ENCODE measurements at places on chromosomes 16 and 17.

- no peak for DNase-seq
Measured at GRCh38 chr16:73145166-73145880, 97.4 kb upstream of the ZFHX3 start.

DNA sequence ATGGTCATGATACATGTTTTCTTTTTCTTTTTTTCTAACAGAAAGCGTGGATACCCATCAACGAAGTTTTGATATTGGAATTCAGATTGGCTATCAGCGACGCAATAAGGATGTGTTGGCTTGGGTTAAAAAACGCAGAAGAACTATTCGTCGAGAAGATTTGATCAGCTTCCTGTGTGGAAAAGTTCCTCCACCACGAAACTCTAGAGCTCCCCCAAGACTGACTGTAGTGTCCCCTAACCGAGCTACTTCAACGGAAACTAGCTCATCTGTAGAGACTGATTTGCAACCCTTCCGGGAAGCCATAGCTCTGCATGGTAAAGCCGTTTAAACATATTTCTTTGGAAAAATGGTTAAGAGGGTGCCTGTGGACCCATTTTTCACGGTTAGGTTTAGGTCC, 11.5 kb downstream of the HAPSTR1 start:
- no peak for DNase-seq

DNA sequence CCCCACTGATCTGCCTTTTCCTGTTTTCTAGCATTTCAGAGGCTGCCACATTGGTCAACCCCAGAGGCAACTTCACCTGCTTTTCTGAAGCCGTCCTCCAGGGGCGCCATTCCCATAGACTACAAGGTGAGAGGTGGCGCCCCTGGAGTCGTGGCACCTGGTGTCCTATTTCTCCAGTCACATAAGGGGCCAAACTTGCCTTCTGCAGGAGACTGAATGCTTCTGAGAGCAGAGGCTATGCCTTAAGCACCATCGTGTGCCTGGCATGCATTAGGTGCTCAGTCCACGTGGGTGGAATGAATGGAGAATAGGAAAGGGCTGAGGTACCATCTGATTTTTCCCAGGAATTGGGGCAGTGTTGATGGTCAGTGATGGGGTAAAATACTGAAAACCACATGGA, 164.8 kb downstream of the HAPSTR1 start:
- DNase-seq: no peak

DNA sequence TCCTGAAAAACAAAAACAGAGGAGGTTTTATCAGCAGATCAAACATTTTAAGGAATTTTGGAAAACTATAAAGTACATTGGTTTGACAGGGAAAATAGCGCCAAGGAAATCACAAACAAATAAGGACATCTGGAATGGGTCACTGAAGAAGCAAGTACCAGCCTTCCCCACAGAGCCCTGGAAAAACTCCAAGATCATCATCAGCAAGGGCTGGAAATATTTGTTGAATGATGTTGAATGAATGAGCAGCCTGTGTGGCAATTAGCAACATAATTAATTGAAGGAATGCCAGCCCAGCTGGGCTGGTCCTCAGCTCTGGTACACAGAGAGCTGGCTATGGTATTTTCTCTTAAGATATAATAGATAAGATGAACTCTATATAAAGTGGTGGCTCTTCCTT, 290.4 kb downstream of the HS3ST3A1 start:
- DNase-seq: no peak

DNA sequence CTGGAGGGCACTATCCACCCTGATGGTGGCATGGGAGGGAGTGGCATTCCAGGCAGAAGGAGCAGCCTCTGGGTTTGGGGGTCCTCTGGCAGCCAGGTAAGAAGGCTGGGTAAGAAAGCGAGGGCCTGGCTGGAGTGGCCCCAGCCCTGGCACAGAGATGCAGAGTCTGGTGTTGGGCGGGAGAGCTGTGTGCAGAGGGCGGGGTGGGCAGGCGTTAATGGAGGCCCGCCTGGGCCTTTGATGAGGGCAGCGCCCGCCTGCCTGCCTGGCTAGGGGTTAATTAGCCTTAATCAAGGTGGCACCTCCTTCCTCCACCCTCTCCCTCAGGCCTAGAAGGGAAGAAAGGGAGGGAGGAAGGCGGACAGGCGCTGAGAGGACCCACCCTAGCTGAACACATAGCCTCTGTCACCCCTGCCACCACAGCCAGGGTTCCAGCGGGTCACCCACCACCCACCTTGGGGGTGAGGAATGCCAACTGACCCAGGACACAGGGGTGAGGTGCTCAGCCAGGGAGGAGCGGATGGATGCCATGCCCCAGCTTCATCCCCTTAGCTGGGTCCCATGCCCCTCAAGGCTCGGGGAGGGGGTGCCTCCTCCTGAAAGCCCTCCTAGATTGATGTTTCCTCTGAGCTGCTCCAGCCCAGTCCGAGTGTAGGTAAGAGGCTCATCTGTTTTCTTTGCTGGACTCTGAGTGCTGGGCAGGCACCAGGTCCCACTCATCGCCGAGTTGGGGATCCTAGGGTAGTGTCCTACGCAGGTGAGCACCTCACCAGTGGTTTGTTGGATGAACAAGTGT, 13.4 kb upstream of the FAM83G start:
- no peak for DNase-seq

- DNase-seq: no peak
Measured at GRCh38 chr17:50165066-50165465, 739 bp upstream of the SGCA start.

GRCh38 chr16:8342276-8342675, 248.0 kb downstream of the TMEM114 start:
- no peak for DNase-seq

DNA sequence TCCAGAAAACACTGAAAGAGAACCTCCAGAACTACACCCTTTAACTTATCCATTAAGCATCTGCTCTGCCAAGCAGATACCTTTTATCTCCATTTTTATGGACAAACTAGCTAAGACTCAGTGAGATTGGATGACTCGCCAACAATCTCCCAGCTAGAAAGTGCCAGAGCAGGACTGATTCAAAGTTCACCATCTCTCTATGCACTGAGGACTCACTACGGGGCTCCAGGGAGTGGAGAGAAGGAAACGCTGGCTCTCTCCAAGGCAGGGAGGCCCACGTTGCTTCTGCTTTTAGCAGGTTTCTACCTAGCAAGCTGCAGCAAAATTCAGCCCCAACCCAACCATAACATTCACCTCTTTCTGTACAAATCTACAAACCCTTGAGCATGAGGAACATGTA, 52.8 kb upstream of the ARHGAP44 start:
- DNase-seq: no peak

- DNase-seq: no peak
Measured at GRCh38 chr16:59909262-59909661, 1175.1 kb upstream of the GOT2 start.

DNA sequence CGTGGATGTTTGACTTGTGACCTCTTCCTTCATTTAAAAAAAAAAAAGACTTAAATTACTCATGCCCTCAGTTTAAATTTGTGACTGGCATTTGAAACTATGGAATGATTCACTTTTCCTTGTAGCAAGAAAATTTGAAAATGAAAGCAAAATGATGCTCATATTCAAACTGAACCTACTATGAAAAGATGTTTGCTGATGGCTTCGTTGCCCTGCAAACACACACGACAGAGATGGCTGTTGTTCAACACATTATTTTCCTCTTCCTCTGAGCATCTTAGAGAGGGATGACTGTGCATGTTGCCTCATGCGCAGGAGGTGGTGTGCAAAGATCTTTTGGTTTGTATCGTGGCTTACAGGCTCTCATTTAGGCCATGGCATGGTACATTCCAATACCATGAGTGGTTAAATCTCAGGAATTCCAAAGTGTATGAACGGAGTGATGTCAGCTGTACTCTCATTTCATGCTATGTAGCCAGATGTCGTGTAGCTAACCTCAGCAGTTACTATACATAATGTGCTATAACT, 164.5 kb downstream of the PRKCA start:
- no peak for DNase-seq

DNA sequence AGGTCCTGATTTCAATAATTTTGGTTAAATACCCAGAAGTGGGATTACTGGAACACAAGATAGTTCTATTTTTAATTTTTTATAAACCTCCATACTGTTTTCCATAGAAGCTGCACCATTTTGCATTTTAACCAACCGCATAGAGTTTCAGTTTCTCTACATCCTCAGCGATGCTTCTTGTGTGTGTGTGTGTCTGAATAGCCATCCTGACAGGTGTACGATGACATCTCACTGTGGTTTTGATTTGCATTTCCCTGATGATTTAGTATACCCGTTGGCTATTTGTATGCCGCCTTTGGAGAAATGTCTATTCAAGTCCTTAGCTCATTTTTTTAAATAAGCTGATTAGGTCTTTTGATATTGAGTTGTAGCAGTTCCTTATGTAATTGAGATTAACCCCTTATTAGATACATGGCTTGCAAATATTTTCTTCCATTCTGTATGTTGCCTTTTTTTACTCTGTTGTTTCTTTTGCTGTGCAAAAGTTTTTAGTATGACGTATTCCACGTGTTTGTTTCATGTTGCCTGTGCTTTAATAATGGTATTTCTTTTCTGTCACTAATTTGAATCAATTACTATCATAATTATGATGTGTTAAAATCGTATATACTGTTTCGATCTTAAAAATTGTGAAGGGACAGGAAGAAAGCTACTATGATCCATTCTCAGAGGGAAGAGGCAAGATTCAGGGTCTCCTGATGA, 227.2 kb upstream of the MON1B start:
- DNase-seq: no peak

- no peak for DNase-seq
Measured at GRCh38 chr16:89411335-89411850, 79.0 kb downstream of the ANKRD11 start.

DNA sequence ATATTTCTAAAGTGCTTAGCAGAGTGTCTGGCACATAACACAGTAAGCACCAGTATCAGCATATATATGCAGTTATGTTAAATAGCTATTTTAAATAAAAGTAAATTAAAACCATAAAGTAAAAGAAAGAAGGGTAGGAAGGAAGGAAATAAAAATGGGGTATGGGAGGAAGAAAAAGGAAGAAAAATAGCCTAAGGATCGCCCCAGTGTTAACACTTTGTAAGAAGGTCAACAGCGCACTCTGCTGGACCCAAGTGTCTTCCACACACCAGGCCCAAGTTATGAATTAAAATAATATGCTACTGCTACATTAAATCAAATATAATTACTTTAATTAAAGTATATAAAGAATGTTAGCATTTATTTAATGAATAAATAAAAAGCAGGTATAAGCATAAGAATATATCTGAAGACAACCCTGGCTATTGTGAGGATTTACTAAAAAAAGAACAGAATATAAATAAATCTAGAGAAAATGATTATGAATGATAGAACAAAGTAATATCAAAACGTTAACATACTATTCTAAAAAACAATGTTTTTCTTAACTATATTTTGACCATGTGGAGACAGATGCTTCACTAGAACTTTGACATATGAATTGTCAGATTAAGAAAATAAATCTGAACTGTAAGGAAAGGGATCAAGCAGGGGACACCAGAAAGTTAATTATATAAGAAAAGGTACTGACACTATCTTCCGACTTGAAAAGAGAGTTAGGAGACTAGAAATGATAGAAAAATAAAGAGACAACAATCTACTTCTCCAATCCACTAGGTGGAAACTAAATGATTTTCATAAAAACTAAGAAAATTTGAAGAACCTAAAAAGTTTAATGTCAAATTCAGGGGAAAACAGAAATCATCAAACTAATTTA, 25.9 kb downstream of the BRIP1 start:
- DNase-seq: peak; percentile 19

DNA sequence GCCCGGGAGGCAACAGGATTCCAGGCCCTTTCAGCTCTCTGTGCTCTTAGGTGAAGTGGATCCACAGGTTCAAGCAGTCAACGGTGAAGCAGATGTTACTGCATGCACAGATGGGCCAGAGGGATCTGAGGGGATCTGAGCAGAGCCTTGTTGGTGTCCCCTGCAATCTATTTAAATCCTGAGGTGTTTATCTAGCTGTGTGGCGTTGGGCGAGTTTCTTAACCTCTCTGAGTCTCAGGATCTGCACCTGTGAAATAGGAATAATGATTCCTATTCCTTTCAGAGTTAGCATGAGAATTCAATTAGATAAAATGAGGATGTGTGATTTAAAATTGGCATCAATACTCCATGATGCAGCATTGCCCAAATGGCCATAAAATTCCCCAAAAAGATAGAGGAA, 237.3 kb upstream of the CDH5 start:
- no peak for DNase-seq

GRCh38 chr17:61598014-61598413, 7.0 kb upstream of the NACA2 start:
- DNase-seq: no peak

DNA sequence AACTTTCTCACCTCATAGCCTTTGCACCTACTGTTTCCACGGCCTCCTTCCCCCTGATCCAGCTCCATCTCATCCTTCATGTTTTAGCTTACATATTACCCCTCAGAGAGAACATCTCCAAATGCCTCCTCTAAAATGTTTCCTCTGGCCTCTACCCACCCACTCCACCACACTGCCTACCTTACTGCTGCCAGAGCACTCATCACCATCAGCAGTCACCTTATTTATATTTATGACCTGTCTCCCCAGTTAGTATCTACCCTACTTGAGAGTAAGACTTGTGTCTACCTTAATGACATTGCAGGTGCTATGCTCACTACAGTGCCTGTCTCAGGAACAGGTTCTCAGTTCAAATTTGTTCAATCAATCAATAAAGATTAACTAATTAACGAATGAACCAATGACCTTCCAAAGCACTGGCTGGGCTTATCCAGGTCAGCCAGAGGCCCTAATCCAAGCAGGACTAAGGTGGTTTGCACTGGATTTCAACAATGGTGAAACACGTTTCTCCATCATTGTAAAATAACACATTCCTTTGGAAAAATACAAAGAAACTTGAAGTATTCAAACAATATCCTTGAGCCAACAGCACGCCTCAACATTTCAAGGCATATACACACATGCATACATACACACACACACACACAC, 41.1 kb downstream of the AMFR start:
- no peak for DNase-seq

DNA sequence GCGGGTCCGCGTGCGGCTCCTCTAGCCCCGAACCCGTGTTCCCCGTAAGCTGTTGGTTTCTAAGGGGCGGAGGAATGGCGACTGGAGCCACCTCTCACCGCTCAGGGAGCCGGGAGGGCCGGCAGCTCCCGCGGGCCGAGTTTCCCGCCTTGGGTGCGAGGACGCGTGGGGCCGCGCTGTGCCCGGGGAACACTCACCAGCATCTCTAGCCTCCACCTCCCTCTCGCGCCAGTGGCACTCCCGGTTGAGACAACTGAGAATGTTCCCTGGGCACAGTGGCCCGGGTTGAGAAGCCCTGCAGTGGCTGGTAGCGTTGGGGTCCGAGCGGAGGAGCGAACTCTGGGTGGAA, 560 bp downstream of the TELO2 start:
- no peak for DNase-seq

All from COR-L47 (cell line).